ENCODE measurements at places on chromosomes 5 and 9.

- DNase-seq = no peak
Measured at GRCh38 chr5:87154191-87154590, 113.5 kb upstream of the RASA1 start.

DNA sequence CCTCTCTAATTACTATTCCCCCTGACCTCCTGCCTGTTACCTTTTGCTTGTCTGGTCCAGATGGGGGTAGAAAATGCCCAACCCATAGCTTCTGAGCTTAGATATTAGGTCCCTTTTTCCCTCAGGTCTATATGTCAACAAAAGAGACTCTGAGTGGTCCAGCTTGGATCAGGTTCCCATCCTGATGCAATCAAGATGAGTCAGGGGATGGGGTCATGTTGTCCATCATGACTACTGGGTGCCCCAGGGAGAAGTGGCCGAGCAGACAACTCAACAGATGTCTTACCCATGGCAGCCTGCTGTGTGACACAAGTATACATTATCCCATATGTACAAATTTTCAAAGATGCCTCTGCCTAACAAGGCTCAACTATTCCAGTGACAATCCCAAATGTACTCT, 9.1 kb upstream of the ANKH start:
- DNase-seq = no peak

GRCh38 chr5:123651234-123651633, 139.3 kb downstream of the CSNK1G3 start:
- DNase-seq = no peak

DNA sequence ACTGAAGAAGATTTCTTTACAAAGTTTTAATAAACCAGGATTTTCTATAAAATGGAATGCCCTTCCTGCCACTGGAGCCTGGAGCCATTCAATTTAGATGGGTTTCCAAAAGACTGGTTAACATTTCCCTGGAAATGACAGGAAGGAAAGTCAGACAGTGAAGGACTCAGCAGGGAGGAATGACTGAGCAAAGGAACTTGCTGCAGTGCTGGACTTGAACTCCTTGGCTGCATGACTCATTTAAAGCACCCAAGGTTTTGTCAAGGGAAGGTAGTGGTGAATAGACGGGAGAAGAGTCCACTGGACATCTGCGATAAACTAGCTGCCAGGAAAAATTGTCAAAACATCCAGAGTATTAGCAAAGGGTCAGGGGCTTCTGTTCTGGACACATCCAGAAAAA, 163.8 kb upstream of the SLC28A3 start:
- no peak for DNase-seq

- peak; percentile 10 for DNase-seq
Measured at GRCh38 chr5:112823656-112824055, 37.4 kb upstream of the SRP19 start.

DNA sequence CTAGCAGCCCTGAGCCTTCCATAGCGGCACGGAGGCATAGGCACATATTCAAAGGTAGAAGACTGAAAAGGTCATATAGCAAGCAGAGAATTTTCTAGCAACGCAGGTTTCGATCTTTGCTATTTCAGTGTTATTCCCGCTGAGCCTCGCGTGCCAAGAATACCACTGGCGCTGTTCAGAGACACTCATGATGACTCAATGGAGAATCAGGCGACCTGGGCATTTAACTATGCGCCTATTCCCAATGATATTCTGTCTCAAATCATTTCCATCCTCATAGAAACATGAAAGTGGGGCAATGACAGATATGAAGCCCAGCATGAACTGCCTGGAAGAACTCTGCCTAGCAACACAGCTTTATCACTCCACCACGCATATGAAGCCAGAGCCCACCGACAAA, 59.9 kb downstream of the EFNA5 start:
- DNase-seq = no peak

GRCh38 chr5:96031180-96031579, 69.5 kb upstream of the ELL2 start:
- DNase-seq = no peak

DNA sequence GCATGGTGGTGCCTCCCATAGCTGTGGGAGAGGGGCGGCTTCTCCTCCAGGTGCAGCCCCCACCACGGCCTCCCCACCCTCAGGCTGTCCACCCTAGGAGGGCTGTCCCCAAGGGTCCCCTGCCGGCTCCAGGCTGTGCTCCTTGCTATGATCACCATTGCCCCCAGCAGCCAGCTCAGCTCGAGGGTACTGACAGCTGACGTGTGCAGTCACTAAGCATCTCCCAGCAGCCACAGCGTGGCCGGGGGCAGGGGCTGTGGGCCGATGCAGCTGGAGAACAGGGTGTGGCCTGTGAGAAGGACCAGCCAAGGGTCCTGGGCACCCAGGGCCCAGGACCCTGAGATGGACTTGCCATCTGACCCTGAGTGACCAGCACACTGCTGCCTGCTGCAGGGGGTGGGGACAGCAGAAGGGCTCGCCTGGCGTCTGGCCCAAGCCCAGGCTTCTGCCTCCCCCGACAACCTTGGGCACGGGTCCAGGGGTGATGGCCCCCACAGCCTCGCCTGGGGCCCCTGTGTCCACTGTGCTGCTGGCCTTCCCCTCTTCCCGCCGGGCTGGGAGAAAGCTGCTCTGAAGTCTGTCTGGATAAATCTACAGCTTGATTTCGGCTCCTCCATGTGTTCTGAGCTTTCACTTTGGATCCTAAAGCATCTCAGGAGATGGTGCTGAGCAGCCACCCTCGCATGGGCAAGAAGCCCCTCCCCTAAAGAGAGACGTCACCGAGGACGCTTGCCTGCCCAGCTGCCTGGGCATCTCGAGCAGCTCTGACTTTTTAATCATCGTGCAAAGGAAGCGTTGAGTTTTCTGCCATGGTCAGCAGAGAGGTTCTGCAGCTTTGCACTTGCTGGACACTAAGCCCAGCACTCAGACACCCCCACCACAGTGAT, 5.5 kb downstream of the KCNT1 start:
- no peak for DNase-seq

GRCh38 chr9:318646-319045, 104.0 kb downstream of the DOCK8 start:
- DNase-seq = peak; percentile 49

GRCh38 chr9:4887556-4887955, 94.8 kb downstream of the RCL1 start:
- DNase-seq = no peak

GRCh38 chr9:97804059-97804365, 49.0 kb upstream of the FOXE1 start:
- DNase-seq = no peak

GRCh38 chr9:88722753-88723152, 187.8 kb downstream of the NXNL2 start:
- no peak for DNase-seq

GRCh38 chr5:151751091-151751490, 7.3 kb downstream of the ATOX1 start:
- DNase-seq = no peak

DNA sequence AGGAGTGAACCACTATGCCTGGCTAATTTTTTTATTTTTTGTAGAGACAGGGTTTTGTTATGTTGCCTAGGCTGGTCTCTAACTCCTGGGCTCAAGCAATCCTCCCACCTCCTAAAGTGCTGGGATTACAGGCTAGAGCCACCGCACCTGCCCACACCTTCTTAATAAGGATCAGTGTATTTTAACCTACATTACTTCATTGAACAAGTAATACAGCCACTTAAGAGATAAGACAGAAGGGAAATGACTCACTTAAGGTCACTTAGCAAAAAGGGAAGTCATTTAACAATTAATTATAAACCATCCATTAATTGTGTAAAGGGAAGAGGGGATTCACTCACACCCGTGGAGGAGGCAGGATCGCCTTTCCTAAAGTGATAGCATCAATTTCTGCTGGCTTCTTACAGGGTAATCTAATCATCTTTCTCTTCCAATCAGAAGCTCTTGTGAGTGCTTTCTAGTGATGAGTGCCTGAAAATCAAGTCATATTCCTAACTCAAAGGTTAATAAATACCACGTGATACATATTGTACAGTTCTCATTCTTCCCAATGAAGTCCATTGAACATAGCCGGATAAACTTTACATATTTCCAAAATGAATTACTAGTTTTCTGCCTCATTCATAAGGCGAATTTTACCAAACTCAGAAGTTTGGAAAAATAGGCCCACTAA, 3.5 kb downstream of the FBXW11 start:
- no peak for DNase-seq

GRCh38 chr9:72691671-72692070, 170.3 kb downstream of the TMC1 start:
- DNase-seq = no peak

DNA sequence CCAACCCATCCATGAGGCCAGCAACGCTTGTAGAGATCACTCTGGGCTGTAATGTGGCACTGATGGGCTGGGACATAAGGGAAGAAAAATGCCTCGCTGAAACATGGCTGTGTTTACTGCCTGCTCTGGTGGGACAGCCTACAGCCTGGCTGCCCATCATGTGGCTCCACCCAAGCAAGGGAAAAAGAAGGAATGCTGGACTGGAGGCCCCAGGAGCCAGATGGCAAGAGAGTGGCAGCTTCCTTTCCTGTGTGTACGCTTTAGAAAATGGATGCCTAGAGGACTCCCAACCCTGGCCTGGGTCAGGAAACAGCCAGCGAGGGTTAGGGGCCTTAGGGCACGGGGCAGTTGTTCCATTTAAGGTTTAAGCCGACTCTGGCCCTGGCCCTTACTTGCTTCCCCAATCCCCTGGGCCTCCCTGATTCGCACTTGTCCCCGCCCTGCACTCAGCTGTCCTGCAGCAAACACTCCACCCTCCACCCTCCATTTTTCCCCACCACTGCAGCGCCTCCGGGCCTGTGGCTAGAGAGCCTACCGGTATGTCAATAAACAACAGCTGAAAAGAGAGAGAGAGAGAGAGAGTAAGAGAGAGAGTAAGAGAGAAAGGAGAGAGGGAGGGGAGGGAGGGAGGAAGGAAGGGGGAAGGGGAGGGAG, 819.4 kb downstream of the SEMA5A start:
- DNase-seq = peak; percentile 62

- no peak for DNase-seq
Measured at GRCh38 chr5:55072666-55073065, 29.8 kb upstream of the GZMA start.

DNA sequence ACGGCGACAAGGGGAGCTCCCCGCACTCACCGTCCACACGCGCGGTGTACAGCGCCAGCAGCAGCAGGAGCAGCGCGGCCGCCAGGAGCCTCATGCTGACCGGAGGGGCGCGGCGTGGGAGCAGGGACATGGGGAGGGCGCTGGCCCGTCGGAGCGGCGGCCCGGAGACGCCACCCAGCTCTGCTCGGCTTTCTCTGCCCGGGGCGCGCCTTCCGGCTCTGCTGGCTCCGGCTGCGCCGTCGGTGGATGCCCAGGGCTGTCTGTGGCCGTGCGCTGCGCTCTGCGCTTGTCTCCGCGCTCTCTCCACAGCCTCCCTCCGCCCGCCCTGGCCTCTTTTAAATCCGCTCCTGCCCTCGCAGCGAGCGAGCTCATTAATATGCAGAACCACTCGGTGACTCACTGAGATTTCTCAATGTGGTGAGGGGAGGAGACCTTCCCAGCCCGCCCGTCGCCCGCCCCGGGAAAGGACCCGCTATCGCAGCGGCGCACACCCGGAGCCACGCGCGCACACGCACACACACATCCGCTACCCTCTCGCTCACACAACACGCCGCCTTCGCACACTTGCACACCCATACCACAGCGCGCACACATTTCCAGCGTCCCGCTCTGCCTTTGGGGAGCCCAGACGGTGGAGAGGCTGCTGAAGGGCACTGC, at the start of gene CXCL14:
Gene CXCL14, minus strand, starts transcription at position 307 of the 657 bp plus-strand sequence. Its CDS starts 213 bp downstream, at position 94.
- DNase-seq = no peak

- DNase-seq = no peak
Measured at GRCh38 chr9:2132484-2133082, 117.4 kb downstream of the SMARCA2 start.

- no peak for DNase-seq
Measured at GRCh38 chr9:119137479-119137878, 231.8 kb downstream of the BRINP1 start.

GRCh38 chr9:98410185-98410697, 154.8 kb upstream of the TBC1D2 start:
- DNase-seq = no peak

DNA sequence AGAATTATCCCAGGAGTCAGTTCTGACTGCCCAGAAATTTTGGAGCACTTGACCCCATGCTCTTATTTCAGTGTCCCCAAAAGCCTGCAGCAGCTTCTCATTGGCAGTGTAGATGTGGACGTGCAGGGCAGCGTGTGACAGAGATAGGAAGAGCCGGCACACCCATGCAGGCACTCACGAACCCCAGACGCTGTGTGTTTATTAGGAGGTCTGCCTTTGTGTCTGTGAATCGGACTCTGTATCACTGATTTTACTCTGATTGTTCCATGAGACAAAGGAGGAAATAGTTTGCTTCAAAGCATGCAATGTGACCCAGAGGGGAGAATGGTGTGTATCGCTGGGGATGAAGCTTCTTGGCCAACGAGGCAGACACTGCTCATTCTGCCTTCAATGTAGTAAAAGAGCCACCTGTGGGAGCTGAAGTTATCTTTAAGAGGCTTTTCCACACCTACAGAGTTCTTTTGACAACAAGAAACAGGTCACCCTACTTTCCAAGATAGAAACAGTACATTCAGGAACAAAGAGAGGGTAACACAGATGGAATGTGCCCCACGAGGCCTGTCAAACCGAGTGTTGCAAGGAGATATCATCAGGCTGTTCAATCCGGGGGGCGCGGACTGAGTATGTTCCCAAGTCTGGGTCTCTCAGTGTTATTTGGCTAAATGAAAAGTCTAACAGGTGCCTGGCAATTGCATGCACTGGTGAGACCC, 224.0 kb downstream of the NTRK2 start:
- no peak for DNase-seq

DNA sequence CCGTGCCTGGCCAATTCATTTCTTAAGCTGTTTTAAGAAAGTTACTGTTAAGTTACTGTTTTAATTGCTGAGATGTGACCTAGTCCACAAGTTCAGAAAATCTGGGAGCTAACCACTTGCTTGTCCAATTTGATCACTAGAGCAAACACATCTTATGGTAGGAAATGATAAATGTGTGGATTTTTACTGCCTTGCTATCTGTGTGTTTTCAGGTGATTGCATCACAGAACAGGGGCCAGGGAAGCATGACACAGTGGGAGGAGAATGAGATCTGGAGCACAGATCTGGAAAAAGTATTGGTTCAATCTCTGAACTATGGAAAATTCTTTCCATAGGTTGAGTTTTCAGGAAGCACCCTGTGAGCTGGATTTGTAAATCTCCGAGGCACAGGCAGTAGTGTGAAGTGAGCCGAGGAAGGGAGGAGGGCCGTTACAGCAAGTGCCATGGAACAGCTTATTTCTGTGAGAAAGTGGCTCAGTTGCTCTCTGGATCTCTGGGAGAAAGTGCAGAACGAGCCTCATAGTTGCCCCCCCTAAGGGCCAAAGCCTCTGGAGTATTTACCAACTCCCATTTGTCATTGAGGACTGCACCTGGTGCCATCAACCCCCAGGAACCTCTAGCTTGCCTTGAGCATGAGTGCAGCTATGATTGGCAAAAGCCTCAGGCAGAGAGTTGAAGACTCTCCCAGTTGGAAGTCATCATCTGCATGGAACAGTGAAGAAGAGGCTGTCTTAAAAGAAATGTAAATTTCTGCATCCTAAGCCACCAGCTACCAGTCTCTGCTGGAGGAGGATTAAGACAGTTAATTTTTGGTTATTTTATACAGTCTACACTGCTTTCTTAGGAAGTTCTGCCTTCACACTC, 161.8 kb upstream of the CLINT1 start:
- no peak for DNase-seq
